Upper lobe of left lung (tissue), 6 donors: ENCODE measurements at places on chromosomes 2 and 18.

GRCh38 chr18:73742957-73743356 lies 404.7 kb downstream of the FBXO15 start:
- DNase-seq = no peak

GRCh38 chr2:24317491-24317920 lies 42.8 kb downstream of the ITSN2 start:
- peak; percentile 46 for DNase-seq

DNA sequence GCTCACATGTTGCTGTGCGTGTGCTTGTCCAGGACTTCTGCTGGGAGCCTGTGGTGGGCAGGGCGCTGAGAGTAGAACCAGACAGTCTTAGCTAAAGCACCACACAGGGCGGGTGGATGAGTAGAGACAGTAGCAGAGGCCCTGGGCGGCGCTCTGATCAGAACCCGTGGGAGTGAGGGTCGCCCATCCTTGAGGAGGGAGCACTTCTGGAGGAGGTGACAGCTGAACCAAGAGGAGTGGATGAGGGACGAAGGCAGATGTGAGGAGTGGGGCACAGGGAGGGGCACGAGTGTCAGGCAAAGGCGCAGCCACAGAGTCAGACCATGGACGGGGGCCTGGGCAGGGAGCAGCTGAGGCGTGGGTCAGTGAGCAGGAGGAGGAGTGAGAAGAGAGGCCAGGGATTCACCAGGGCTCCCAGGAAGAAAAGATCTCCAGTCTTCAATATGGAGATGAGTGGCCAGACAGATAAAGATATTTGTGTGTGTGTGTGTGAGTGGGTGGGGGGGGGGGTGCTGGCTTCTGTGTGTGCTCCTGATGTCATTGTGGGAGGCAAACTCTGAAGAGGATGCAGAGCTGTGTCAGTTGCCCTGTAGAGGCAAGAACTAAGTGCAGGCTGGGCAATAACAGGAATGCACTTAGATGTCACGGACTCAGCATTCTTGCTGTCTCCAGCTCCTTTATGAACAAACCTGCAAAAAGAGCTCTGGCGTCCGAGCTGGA lies 79.6 kb downstream of the TPO start:
- DNase-seq = no peak

DNA sequence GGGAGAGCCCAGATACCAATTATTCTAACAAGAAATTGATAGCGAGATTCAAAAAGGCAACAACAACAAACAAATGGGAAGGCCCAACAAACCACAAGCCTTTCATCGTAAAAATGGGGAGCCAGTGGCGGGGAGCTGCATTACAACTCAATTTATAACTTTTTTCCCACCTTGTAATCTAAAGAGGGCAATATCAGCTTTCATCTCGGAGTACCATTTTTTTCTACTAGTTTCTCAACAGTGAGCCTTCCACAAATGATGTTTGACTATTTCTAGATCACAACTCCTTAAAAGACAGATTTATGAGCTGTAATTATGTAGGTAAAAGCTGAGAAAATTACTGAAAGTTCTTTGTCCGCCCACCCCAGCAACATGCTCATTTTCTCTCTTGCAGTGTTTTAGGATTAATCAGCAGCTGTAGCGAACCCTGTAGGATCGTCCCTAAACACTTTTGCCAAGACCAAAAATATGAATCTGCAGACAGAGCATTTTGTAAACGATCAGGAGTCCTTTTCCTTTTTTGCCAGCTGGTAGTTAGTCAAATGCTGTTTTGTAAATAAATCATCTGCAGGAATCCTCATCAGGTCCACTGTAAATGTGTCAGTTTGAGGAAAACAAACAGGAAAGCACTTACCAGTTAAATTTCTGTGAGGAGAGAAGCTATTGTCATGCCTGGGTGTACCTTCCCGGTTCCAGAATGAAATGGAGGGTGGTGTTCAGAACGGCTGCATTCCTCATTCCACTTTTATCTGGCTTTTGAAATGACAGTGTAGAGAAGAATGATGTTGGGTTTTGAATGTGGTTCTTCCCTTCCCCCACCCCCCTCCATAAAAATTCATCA lies 53.2 kb downstream of the EEF1B2 start:
- no peak for DNase-seq

GRCh38 chr2:86608832-86609410 lies 14.7 kb downstream of the RNF103 start:
- no peak for DNase-seq
